ENCODE measurements at places on chromosomes 1 and 21. TPM values are rescaled to one million over a fixed set of nuclear protein-coding genes. Genes with fewer than 3 reads are reported as not detected.

- no peak for DNase-seq
These were observed 68.8 kb upstream of the DNAH14 start for GRCh38 chr1:224860488-224861338.

Gene LRRC39
- 0.22 TPM for total RNA-seq

- DNase-seq = peak; percentile 69
These were observed 37.3 kb downstream of the PABPC4 start for GRCh38 chr1:39539252-39539790.

- DNase-seq = no peak
These were observed 50.1 kb downstream of the AK4 start for GRCh38 chr1:65198096-65198495.

Gene OR2T2
- not detected for total RNA-seq

- no peak for DNase-seq
These were observed 78.5 kb downstream of the KIFAP3 start for GRCh38 chr1:169995993-169996392.

- no peak for DNase-seq
These were observed 87.0 kb downstream of the DENND1B start for GRCh38 chr1:197688233-197688632.

- no peak for DNase-seq
These were observed 8.9 kb downstream of the VSIG8 start for GRCh38 chr1:159853417-159854115.

GRCh38 chr21:46180079-46180722, 4.1 kb downstream of the SPATC1L start:
- DNase-seq = no peak

Gene AK5
- total RNA-seq = not detected

GRCh38 chr1:42157667-42158066, 4.5 kb downstream of the GUCA2B start:
- DNase-seq = no peak

- no peak for DNase-seq
These were observed 302.8 kb downstream of the MATN1 start for GRCh38 chr1:30420519-30421050.

GRCh38 chr1:24768873-24769605, 23.8 kb downstream of the CLIC4 start:
- no peak for DNase-seq

DNA sequence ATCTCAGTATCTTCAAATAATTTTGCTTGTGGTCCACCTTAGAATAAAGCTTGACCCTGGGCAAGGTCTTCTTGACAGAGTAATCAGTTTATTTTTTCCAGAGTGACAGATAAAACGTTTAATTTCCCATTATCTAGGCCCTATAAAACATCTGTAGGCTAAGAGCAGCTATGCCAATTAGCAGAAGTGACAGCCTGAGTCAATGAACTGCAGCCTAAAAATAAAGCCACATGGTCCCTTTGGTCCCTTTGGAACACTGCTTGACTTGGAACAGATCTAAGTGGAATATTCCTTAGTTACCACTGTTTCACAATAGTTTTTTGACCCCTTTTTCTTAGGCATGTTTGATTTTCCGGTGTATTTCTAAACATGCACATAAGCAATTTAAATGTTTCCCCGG, 6.3 kb upstream of the RGS13 start:
- DNase-seq = no peak

Gene RSPH1
- not detected for total RNA-seq

DNA sequence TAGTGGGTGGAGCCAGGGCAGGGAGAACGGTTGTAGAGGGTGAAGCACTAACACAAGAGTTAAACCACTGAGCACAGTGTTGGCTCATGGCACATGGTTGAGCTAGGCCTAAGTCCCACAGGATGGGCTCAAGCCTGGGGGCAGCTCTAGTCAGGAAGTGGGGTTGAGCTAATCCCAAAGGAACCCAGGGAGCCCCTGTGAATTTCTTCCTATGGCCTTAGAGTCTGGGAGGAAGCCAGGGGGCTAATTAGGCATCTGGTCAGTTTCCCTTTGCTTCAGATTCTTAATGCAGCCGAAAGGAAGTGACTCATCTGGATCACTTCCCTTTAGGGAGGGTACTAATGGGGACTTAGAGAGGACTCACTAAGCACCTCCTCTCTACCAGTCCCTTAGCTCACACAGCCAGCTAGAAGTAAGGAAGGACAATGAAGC, 10.1 kb downstream of the CFAP45 start:
- peak; percentile 33 for DNase-seq

DNA sequence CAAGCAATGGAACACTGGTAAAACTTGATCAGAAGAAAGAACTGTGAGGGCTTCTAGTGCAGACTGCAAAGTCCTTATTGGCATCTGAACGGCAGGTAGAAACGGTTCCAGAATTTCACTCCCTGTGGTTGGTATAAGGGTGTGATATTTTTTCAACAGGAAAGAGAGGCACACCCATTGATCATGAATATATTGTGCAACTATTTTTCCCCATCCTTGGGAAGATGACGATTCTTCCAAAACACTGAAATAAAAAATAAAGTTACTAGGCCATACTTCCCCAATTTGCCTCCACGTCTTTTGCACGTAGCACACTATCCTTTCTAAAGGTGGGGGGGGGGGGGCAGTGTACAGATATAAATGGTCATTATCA, 49.6 kb downstream of the TARBP1 start:
- DNase-seq = peak; percentile 49

DNA sequence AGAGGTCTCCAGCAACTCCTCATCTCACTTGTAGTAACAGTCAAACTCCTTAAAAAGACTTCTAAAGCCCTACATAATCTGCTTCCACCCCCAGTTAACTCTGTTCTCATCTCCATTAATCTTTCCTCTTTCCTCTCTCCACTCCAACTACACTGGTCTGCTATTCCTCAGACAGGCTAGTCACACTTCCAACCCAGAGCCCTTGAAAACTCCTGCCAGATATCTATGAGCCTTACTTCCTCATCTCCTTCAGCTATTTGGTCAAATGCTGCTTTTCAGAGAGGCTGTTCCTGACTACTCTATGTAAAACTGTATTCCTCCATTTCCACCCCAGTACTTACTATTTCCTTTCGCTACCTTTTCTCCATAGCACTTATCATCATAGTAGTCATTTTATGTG, 24.4 kb downstream of the PCP4L1 start:
- DNase-seq = no peak

- no peak for DNase-seq
These were observed 7.0 kb upstream of the SLC26A9 start for GRCh38 chr1:205950280-205950679.

DNA sequence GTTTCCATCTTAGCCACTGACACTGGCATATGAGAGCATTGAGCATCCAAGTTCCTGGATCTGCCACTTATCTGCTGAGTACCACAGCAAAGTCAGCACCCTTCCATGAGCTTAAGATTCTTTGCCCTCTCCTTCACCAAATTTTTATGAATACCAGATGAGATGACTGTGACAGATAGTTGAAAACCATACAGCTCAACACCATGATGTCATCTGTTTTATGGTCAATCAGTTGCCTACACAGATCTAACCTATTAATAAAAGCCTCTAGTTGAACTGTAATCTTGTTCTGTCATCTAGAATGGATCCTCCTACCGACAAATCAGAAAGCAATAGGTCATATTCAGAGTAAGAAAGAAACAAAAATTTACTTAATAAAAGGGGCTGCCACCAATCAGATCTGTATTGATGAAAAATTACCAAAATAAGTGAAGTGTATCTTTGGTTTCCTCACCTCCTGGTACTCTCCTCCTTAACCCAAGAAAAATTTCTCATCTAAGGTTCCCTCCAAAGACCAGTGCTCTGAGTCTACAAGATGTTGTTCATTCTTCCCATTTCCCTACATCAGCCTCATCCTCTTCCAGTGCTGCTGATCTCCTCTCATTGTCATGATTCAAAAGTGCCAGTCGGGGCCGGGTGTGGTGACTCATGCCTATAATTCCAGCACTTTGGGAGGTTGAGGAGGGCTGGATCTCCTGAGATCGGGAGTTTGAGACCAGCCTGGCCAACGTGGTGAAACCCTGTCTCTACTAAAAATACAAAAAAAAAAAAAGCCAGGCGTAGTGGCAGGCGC, 138.8 kb upstream of the CTTNBP2NL start:
- no peak for DNase-seq

GRCh38 chr1:2984399-2985061, 36.7 kb upstream of the ACTRT2 start:
- DNase-seq = no peak

- no peak for DNase-seq
These were observed 61.8 kb upstream of the GRHL3 start for GRCh38 chr1:24257373-24257772.

Gene CTSK
- 2.7 TPM for total RNA-seq

Gene SELP
- total RNA-seq = not detected

DNA sequence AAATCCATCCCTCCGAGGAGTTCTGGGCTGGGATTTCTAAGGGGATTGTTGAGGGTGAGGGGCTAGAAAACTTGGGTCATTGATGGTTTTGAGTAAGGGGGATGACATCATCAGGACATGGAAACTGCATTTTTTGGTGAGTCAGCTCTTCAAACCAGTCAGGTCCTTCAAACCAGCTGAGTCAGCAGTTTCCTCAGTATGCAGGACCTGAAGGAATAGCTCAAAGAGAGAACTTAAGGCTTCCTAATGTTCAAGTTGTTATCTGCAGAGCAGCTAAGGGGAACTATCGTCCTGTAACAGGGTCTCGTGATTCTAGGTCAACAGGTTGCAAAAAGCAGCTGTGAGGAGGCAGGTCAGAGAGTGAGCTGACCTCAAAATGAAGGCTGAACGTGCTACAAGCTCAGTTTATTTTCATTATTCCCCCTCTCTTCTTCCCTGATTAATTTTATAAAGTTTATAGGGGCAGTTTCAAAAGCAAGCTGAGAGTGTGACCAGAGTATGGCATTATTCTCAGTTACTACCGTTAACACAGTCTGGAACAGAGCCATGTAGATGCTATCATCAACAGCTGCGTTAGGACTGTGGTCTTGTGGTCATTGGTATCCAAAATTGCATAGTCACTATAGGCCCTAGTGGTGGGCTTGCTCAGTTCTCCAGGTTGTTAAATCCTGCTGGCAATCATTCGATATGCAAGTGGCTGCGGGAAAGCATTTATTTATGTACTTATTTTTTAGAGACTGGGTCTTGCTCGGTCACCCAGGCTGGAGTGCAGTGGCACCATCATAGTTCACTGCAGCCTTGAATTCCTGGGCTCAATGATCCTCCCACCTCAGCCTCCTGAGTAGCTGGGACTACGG, 10.7 kb upstream of the SDC3 start:
- no peak for DNase-seq

DNA sequence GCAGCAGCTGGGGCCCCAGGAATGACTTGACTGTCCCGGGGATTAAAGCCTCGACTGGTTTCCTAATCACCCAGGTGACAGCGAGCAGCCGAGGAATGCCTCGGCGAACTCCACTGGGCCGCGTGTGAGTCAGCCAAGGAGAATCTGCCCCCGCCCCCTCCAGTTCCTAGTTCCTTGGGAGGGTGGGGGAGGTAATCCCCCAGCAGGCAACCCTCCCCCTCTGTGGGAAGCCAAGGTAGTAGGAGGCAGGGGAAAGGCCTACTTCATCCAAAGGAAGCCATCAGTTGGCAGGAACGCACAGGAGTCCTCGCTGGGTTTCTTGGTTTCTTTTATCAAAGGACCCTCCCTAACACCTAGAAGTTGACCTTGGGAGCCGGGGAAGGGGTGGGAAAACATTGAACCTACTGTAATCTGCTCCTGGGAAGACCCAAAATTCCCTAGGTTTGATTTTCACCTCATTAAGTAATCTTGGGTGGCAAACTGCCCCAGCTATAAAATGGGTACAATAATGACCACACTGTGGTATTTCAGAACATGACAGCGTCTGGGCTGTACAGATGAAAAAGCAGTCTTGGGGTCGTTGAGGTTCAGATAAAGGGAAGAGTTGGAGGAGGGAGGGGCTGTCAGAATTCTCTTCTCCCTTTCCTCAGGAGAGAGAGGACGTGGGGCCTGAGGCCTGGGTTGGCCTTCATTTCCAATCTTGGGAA, 1.4 kb downstream of the TENT5B start:
- no peak for DNase-seq

Gene RBP7
- 0.49 TPM for total RNA-seq

- DNase-seq = no peak
These were observed 46.5 kb upstream of the LPGAT1 start for GRCh38 chr1:211876851-211877590.

GRCh38 chr21:46109313-46110221, 11.7 kb downstream of the COL6A2 start:
- DNase-seq = no peak

Gene KIAA0319L
- 30.2 TPM for total RNA-seq

Gene GNAT2
- total RNA-seq = not detected

DNA sequence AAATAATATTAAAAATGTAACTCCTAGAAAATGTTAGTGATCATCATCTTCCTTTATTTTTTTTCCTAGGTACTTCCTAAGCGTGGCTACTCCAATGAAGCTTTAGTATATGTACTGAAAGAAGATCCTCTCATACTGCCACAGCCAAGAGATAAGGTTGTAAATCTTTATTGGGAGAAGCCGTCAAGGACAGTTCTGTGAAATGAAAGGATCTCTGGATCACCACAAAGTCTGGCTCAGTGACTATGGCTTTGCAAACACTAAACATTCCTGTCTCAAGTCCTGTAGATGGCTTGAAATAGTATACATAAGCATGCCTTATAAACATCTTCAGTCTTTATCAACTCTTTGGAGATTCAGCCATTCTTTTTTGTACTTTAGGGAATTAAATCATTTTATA, 61.2 kb upstream of the DPH5 start:
- DNase-seq = no peak

DNA sequence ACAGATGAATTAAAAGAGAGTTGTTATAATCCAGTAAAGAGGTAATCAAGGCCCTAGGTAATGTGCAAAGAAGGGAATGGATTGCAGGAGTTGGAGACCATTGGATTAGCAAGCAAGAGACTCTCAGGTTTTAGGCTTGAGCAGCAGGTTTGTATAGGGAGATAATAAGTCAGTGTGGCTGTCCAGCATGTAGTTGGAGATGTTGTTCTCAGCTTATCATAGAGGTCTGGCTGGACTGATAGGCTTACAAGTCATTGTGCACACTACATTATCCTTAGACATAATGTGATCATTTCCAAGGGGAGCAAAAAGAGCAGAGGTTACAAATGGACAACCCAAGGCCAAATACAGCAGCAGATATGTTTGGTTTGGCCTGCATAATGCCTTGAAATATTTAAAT, 45.9 kb upstream of the SAMD13 start:
- DNase-seq = no peak
